ENCODE measurements at places on chromosomes 7 and 10.

- DNase-seq, result no peak
Measured at GRCh38 chr10:49651039-49651835, 28.2 kb upstream of the C10orf53 start.

DNA sequence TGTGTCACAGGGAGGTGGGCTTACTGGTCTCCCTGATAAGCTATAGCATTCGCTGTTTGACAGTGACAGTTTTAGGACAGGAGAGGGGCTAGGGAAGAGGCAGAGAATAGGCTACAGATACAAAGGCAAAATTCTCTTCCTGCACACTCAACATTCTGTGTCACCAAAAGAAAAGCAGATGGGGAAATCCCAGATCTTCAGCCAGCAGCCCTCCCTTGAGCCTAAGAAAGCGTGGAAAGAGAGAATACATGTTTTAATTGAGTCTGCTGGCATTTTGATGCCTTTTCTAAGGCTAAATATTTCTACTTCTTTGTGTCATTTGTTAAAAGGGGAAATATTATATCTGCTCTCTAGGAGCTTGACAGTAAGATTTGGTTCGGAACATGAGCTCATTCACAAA, 247.0 kb downstream of the TRIL start:
- no peak for DNase-seq

DNA sequence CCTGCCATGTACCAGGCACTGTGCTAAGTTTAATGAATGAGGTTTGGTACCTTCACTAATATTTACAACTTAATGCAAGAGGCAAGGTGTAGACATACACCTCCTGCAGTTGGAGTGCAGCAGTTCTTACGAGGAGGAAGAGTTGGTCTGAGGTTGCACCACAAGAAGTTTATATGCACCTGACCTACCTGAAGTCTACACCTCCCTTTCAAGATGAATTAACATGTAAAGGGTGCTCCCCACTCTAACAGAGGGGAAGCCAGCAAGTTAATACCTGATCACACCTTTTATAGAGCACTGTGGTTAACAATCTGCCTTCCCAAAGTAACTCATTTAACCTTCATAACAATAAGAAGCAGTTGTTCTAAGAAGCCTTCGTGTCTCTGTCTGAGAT, 120.0 kb downstream of the LYZL1 start:
- no peak for DNase-seq

- no peak for DNase-seq
Measured at GRCh38 chr10:6692856-6693255, 112.8 kb upstream of the PRKCQ start.

DNA sequence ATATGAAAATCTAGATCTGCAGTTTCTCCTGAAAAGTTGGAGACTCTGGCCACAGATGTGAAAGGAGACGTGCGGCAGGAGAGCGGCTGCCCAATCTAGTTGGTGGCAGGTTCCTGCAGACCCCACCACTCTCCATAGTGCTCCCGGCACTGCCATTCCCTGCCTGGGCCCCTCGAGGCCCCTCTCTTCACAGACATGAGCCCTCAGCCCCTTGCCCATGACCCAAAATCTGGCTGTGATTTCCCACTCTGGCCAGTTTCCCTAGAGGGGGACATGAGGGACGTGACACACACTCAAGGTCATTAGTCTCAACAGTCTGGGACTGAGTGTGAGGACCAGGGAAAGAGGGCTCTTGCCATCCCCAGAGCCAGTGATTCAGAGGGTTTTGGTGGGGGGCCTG, 138.7 kb downstream of the PTPN20 start:
- peak; percentile 58 for DNase-seq

- DNase-seq, result no peak
Measured at GRCh38 chr10:68665841-68666240, 55.2 kb upstream of the CCAR1 start.

DNA sequence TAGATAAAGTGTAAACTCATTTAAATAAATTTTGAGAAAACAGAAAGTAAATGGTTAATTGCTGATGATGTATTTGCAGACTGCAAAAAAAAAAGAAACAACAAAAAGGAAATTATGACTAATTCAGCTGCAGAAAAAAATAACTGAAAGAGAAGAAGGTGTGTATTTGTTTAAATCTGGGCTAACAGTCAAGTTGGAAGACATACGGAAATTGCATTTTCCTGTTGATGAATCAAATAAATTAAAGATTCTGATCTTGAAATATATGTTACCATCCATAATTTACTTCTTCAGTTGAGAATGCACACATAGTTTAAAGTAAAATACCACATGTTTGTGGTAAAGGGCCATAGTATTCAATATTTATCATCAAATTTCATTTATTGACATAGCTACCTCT, 19.3 kb upstream of the ING3 start:
- no peak for DNase-seq

DNA sequence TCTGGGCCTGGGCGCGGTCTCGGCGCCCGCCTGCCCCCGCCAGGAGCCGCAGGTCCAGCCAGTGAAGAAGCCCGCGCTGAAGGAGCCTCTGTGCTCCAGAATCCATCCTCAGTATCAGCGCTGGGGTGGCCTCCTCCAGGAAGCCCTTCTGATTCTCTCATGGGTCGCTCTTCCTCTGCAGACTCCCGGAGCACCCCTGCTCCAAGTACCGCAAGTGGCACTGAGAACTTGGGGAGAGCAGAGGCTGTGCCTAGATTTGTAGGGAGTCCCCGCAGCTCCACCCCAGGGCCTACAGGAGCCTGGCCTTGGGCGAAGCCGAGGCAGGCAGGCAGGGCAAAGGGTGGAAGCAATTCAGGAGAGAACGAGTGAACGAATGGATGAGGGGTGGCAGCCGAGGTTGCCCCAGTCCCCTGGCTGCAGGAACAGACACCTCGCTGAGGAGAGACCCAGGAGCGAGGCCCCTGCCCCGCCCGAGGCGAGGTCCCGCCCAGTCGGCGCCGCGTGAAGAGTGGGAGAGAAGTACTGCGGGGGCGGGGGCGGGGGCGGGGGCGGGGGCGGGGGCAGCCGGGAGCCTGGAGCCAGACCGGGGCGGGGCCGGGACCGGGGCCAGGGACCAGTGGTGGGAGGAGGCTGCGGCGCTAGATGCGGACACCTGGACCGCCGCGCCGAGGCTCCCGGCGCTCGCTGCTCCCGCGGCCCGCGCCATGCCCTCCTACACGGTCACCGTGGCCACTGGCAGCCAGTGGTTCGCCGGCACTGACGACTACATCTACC, at the start of gene ALOX5:
ALOX5 (plus strand) TSS at position 641 of the 774 bp plus-strand sequence; CDS start at position 705, 64 bp downstream.
- DNase-seq, result no peak

DNA sequence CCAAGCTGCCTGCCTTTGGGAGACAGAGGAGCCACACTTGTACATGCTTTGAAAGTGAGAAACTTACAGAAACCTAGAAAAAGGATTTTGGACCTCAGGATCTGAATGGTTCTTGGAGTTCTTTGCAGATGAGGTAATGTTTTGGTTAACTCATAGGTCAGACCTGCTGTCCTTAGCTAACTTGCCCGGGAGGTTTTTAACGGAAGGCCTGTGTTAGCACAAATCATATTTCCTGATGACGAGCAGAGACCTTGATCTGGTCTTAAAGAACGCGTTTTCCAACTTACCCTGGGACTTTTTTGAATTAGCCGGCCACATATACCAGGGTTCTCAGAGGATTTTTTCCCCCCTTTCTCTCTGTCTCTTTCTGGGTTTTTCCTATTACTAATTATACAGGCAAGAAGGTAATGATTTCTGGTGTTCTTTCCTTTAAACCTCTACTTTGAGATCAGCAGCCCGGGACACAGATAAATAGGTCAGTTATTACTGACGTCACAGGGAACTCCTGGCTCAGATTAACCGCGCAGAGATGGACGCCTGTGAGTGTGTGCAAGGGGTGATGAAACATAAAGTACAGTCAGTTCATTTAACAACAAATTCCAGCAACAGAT, 101.7 kb upstream of the KLF6 start:
- no peak for DNase-seq

DNA sequence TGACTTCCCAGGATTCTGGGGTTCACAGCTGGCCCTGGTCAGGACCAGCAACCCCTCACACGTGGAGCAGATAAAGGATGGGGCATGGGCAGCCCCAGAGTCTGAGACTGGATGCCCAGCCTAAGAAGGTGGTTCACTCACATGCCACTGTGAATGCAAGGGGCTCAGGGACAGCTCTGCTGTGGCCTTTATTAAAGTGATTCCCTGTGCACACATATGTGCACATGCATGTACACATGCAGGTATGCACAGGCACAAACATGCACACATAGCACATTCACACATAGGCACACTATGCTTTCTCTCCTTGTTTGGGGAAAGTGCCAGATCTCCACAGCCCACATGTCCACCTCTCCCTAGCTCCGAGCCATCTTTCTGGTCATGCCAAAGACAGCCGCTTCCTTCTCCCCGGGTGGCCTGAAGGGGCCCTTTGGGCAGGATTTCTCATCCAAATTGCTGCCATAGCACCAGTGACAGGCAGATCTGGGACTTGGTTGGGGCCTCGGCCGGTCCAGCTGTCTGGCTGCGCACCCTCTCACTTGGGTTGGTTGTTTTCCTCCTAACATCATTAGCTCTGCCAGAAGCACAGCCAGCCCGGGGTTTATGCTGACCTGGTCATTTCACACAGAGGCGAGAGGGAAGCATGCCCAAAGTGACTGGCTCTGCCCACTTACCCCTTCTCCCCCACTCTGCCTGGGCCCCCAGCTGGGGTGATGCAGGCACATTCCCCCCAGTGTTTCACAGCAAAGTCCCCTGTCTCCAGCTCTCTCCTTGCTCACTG, 1.4 kb downstream of the GCK start:
- no peak for DNase-seq

DNA sequence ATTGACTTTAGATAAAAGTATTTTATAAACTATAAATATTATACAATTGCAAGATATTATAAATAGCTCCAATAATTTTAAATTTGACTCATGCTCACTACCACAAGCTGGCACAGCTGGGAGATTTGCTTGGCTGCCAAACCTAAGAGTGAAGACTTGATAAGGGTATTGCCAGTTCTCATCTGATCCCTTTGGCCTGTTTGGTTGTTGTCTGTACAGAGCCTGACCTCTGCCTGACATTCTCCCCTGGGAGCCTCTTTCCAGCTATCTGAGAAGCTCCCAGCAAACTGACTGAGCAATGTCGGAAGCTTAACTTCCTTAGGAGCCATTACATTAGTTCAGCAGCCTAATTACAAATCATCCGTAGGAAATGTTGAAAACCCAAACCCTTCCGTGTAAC, 10.2 kb upstream of the LMOD2 start:
- no peak for DNase-seq

GRCh38 chr7:155439311-155440017, 18.5 kb upstream of the EN2 start:
- no peak for DNase-seq

DNA sequence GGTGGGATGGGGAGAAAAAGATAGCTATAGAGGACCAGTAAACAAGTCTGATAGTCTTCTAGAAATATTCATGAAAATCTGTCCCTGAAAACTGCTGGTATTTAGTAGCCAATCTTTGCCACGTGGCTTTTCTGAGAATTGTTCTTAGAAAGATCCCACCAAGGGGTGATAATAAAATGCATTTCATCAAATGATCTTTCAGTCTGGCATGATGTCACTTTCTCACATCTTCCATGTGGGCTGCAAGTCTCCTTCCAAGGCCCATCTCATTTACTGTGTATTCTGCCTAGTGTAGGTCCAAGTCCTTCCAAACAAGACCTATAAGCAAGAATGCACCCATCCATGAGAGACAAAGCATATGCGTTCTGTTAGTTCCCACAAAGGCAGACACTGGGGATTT, 226.0 kb downstream of the CHCHD3 start:
- DNase-seq, result no peak

- DNase-seq, result no peak
Measured at GRCh38 chr10:1126461-1126860, 70.3 kb downstream of the WDR37 start.

GRCh38 chr10:80379701-80380100, 23.1 kb downstream of the DYDC2 start:
- no peak for DNase-seq

- DNase-seq, result no peak
Measured at GRCh38 chr10:22999942-23000341, 72.1 kb downstream of the ARMC3 start.

- no peak for DNase-seq
Measured at GRCh38 chr7:136877509-136877908, 9.1 kb downstream of the CHRM2 start.

DNA sequence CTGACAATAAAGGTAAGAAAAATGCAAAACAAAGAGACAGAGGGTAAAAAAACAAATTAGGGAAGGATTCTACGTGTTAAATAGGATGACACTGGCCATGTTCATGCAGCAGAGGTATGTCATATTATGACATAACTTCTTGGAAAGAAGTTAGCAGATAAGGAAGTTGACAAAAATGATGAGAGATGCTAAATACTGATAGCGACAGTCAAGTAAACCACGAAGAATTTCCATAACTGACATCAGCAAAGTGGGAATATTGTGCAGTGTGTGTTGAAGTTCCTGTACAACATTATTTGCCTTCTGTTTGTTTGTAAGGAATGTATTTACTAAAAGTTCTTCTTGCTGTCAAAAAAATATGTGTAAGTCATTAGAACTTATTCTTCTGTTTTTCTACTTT, 29.5 kb downstream of the MDH2 start:
- DNase-seq, result no peak

- DNase-seq, result no peak
Measured at GRCh38 chr10:78920011-78920410, 148.8 kb upstream of the ZMIZ1 start.

DNA sequence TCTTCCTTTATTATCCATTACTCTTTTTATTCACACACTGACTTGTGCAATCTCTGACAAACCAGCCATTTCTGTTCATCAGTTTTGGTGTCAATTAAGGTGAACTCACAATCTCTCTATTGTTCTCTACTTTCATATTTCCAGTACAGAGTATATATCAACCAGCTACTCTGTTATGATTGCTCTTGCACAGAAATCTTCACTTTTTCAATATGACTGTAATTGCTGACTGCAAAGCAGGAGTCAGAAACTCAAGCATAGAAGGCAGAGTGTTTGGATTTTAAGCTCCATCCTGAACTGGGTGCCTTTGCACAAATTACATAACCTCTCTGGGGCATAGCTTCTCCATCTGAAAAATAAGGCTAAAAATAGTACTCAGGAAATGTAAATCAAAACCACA, 1042.0 kb downstream of the GRM8 start:
- DNase-seq, result no peak

DNA sequence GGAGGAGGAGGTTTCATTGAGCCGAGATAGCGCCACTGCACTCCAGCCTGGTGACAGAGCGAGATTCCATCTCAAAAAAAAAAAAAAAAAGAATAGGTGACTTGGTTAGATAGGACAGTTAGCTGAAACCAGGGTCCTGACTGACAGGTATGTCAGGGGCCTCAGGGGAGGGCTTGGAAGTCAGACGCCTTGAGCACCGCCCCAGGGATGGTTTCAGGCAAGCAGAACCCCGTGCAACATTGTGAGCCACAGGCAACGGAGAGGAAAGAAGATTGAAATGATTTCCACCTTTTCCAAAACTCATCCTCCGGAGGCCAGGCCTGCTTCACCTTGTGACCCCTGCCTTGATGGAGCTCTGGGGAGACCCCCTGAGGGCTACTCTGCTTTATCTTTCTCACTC, 8.6 kb downstream of the UCMA start:
- no peak for DNase-seq

GRCh38 chr7:32574626-32575025, 79.3 kb downstream of the AVL9 start:
- DNase-seq, result no peak

Data from left forelimb (tissue), 1 donor.